Stimulated activated CD4-positive, alpha-beta T cell treated with anti-CD3 and anti-CD28 coated beads, Interleukin-1b, Interleukin-23, amount 100 ng/mL, for 1 hour (primary cell): ENCODE measurements at places on chromosomes 12 and 14.

DNA sequence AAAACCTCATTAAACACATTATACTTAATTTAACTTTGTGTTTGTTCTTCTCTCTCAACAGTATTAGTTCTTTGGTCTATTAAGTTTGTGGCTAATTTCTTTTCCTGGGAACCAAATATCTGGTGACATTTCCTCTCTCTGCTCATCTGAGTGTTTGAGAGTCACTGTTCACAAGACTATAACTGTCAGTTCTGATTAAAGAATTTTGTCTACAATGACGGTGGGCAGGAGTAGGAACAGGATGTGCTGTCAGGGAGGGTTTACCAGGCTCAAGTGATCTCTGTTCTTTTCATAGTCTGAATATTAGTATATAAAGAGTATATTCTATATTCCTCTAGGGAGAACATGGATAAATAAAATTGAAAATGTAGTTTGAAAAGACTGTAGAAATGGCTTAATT lies 92.9 kb downstream of the ALG10B start:
- DNase-seq: no peak

DNA sequence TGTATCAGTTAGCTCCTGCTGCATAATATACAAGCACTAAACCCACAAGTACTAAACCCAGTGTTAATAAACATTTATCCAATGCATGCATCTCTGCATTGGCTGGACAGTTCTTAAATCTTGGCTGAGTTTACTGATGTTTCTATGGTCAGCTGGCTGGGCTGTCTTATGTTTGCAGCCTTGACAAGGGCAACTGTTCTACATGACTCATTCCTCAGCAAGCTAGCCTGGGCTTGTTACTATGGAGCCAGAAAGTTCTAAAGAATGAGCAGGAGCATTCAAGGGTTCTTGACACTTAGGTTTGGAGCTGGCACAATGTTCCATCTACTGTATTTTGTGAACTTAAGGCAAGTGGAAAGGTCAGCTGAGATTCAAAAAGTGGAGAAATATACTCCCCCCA lies 199.1 kb downstream of the GLT1D1 start:
- no peak for DNase-seq

DNA sequence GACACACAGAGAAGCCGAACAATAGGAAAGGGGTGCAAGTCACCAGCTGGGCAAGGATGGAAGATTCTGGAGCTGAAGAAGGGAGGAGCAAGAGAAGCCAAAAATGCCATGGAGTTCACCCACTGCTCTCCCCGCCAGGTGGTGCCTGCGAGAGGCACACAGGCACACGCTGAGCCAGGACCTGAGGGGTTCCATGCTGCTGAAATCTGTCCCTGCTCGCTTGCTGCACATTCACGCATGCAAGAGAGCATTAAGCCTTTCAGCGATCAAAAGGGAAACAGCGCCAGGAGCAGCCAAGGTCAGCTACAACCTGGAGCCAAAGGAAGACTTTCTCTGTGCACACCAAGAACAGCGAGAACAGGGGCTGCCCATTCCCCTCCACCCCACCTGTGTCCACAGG lies 104.1 kb downstream of the ANO2 start:
- DNase-seq: no peak

DNA sequence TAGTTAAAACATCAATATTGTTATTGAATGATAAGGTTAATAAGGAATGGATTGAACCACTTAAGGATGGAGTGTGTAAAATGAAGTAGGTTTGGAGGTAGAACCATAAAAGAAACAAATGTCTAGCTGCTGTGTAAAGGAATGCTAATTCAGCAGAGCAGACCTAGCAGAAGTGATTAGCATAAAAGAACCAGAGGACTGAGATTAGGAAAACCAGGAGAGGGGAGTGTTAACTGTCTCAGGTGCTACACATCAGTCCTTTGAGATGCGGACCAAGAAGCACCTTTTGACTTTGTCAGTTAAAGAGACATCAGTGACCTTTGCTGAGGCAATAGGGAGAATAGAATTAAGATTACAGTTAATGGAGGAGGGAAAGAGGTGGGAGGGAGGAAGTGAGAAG lies 84.5 kb downstream of the PLEKHA5 start:
- DNase-seq: no peak

DNA sequence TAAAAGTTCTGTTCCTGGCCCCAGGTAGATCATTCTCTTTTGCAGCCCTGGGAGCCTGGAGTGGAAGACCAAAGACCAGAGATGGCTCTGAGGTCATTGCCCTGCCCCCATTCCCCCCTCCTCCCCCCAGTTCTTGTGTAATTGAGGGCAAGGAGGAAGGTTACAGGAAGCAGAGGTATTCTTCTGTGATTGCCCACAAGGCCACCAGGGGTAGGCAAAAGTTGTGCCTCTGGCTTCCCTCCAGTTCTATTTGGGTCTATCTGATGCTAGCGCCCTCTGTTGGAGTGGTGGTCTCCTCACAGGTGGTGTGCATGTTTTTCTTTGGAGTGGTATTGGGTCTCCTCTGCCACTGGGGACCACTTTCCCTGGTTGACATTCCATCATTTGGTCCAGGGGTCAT lies 41.2 kb upstream of the CRY1 start:
- no peak for DNase-seq

- no peak for DNase-seq
These were observed 27.6 kb upstream of the ETV6 start for GRCh38 chr12:11621797-11622423.

GRCh38 chr12:121001841-121002483 lies 14.3 kb downstream of the C12orf43 start:
- no peak for DNase-seq

- DNase-seq: no peak
These were observed 269.4 kb upstream of the ALG10 start for GRCh38 chr12:33752854-33753253.

- DNase-seq: peak; percentile 19
These were observed 723 bp downstream of the KIF21A start for GRCh38 chr12:39441963-39442830.

- DNase-seq: no peak
These were observed 1.3 kb downstream of the SDR9C7 start for GRCh38 chr12:56932867-56933266.

GRCh38 chr12:10392394-10392930 lies 2.6 kb upstream of the KLRK1 start:
- DNase-seq: no peak

DNA sequence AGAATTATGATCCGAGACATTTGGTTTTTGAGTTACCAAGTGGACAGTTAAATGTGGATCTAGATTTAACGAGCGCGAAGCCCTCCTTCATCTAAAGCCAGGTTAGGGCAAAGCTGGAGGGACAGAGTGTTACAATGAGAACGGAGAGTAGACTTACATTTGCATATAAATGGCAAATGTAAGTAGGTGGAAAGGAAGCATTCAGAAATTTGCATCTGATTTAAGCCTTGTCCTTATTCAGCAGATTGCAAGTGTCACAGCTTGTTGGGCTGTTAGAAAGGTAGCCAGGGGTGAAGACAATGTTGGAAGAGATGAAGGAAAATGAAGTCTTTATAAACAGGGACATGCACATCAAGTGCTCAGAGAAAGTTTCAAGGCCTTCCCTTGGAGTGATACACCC lies 806.2 kb downstream of the GALC start:
- DNase-seq: no peak
